NK-92 treated with Interleukin-12 subunit alpha and Interleukin-12 subunit beta, amount 100 ng/mL, for 24 hours (cell line): ENCODE measurements at places on chromosomes 6 and 20.

DNA sequence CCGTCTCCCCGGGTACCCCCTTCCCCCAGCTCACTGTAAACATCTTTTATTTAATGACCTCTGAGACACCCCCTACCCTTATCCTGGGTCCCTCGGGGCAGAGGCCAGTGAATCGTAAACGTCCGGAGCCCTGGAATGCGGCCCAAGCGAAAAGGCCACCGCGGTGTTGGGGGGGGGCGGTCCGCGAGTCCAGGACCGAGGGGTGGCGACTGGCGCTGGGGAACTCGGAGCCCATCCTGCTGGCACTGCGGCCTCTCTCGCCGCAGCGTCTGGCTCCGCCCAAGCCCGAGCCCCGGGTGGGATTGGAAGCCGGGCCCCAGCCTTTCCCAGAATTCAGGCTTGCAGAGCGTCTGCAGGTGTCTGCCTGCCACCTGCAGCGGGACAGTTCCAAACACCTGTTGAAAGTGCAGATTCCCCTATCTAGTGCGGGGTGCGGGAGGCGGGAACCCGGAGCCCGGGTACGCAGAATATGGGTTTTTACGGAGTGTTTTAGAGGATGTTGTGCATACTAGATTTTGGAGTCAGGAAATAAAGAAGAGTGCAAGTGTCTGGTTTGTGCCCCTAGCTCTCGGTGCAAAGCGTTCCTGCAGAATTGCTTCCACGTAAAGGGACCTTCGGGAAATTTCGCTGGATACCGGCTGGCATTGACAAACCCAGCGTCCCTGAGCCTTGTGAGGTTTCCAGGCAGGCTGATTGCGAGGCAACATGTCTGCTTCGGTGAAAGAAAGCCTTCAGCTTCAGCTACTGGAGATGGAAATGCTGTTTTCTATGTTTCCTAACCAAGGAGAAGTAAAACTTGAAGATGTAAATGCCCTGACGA is 800 bp downstream of the RWDD2A start:
- no peak for DNase-seq

- DNase-seq: no peak
Measured at GRCh38 chr6:148868901-148869300, 122.1 kb downstream of the UST start.

- DNase-seq: no peak
Measured at GRCh38 chr6:26230351-26230750, 134.6 kb upstream of the BTN3A2 start.

DNA sequence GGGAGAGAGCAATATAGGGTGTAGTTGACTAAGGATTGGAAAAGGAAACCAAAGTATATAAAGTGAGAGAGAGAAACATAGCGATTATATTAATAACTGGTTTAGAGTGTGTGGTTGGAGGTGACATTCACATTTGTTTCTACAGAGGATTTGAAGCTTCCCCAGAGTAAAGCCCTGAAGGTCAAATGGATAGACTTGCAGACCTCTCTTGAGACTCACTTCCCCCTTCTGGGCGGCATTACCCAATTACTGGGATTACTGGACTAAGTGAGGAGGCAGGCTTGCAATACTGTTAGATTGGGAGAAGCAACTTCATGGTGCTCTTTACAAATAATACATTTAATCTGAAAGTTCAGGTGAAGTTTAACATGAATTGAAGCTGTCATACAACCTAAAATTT is 10.7 kb downstream of the FIG4 start:
- DNase-seq: no peak

DNA sequence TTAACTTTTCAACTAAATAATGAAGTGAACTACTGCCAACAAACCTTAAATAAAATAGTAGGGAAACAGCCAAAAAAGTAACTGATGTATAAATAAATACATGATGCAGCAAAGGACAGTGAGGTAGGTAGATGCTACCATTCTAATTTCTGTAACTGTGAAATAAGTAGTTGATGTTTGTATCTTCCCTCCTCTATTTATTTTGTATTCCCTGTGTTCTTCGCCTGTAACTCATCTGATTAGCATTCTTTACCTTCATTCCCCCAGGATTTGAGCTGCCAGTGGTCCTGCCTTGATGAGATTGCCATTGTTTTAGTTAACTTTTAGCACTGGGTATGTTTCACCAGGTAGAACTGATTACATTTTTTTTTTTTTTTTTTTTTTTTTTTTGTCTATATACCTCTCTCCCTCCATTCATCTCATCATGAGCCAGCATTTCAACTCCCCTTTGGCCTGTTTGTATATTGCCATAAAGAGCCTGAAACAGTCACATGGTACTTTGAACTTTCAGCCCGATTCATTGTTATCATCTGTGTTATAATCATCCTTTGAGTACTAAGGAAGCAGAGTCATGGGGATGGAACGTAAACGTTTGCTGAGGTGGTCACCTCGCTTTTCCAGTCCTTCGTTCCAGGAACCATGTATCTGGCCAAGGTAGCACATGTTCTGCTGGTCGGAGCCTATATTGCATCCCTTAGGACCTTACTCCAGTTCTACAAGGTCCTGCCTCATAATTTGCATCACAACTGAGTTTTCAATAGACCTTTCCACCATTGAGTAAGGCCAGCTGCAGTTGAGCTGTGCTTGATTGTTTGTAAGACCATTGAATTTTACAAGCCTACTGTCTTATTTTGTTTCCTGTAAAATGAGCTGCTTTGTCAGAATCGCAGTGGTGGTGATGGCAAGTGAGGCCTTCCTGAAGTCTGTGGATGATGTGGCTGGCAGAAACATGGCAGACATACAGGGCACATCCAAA is 107.6 kb downstream of the JAG1 start:
- no peak for DNase-seq

DNA sequence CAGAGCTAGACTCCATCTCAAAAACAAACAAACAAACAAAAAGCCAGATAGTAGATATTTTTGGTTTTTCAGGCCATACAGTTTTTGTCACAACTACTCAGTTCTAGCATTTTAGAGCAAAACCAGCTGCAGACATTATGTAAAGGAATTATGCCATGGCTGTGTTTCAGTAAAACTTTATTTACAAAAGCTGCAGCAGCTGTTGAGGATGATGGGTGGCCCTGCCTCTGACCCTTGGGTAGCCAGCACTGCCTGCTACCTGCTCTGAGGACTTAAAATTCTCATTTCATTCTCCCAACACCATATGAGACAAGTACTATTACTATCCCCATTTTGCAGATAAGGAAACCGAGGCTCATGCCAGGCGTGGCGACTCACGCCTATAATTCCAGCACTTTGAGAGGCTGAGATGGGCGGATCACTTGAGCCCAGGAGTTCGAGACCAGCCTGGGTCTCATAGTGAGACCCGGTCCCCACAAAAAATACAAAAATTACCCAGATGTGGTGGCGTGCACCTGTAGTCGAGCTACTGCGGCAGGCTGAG is 56.3 kb downstream of the RIPOR3 start:
- DNase-seq: no peak

DNA sequence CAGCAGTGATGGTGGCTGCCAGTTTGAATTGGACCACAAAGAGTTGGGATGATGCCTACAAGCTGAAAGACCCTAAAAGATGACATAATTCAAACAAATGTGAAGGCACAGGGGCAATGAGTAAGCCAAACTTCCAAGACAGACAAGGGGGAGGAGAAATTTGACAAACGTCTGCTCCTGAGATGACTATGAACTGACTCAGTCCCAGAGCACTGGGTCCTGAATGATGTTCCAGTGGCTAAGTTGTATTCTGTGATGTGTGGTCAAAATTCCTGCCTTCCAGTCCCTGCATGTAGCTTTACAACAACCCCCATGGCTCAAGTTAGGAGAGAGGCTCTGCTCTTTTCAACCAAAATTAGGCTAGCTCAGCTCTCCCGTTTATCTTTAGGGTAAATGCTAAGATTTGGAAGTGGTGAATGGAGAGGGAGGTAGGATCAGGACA is 86.1 kb upstream of the SIRPA start:
- DNase-seq: no peak

- no peak for DNase-seq
Measured at GRCh38 chr20:15772826-15773225, 800.4 kb downstream of the KIF16B start.

GRCh38 chr6:43900560-43900915 is 130.5 kb downstream of the VEGFA start:
- no peak for DNase-seq

DNA sequence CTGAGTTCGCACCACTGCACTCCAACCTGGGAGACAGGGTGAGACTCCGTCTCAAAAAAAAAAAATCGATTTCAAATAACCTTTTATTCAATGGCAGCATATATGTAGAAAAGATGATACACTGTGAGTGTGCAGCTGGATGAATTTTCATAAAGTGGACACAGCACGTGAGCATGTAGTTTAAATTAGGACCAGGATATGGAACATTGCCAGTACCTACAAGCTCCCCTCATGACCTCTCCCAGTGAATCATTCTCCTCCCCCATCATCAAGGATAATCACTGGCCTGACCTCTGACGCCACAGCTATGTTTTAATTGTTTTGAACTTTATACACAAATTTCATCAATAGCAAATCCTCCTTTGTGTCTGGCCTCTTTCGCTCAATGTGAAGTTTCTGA is 53.8 kb upstream of the HDAC2 start:
- DNase-seq: no peak

DNA sequence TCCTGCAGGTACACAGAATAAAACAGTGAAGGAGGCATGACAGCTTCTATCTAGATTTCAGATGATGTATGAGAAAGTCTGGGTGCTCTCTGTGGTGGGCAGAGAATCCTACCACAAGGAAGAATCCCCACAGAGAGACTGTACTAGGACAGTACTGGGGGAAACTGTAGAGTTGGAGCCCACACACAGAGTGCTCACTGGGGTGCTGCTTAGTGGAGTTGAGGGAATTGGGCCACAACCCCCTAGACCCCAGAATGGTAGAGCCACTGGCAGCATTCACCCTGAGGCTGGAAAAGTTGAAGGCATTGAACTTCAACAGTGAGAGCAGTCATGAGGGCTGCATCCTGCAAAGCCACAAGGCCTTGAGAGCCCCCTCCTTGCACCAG is 62.2 kb upstream of the TNFRSF21 start:
- DNase-seq: no peak

DNA sequence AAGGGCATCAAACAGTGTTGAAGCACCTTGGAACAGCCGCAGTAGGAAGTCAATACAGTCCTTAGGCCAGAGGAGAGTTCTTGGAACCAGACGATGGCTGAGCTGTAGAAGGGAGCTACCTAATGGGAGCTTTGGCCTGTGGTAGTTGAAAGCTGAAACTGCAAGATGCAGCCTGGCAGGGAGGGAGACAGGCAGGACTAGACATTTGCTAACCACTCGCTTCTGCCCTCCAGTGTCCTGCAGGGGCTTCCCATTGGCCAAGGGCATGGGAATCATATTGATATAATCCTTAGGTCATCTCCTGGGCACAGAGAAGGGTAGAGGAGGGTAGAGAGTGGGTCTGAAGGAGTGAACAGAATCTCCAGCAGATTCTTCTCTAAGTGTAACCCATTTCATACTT is 60.4 kb downstream of the TPD52L1 start:
- DNase-seq: no peak

GRCh38 chr6:26029857-26030653 is 57.2 kb upstream of the HFE start:
- DNase-seq: no peak

- DNase-seq: no peak
Measured at GRCh38 chr6:25685896-25686295, 33.9 kb downstream of the SCGN start.

DNA sequence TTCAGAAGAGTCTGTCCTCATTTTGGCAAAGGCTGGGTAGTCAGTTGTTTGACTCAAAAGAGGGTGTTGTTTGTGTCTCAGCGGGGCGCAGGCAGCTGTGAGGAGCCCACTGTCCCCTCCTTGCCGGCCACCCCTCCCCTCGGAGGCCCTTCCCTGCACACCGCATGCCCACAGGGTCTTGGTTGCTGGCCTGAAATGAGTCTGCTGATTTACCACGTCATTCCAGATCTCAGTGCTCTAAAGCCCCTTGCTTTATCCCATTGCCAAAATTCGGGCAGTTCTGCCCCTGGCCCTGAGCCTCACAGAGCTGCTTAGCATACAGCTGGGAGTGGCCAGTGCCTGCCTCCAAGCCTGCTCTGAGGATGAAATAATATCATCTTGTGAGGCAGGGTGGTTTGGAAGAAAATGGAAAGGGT is 220.7 kb downstream of the UST start:
- DNase-seq: no peak

DNA sequence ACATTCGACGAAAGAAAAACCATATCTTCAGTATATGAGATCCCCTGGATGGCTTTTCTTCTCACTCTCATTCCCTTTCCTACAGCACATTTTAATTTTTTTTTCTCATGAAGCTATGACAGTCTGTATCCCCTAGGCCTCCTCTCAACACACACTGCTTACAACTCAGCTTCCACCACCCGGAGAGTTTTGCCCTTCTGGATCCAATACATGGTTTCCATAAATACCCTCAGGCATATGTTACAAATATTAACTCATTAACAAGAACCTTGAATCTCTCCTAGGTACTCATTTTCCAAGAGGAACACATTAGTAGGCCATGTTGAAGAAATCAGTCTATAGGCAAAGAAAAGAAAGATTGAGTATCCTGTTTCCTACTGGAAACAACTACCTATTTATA is 44.0 kb downstream of the PAK5 start:
- no peak for DNase-seq

DNA sequence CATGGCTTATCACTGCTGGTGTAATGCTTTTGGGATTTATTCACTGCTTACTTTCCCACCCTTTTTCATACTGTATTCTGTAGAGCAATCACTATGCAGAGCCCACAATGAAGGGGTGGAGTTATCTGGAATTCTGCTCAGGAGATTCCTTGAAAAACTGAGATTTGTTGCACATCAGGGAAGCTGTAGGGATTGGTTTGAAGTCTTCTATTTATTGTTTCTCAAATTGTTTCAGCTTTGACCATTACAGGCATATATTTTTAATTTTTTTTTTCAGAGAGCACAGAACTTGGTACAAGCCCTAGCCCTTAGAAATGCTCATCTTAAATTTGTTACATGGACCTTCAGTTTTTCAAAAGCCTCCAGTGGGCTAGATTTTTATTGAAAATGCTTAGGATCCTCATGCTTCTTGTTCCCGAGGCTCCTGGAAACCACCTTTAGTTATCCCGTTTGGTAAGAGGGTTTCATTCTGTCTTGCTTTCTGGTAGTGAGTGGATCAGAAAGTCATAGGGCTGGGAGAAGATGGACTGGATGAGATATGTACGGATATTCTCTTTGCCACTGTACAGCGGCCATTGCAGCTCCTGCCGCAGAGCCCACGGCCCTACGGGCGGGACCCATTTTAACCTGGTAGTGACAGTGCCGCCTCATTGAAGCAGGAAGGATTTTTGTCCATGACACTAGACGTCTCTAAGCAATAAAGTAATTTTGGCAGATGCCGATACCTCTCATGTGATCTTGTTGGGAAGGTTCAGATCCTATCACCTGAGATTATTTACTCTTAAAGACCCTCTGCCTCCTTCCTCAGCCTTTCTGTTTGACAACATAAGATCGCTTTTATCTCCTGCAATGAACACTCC is 45.3 kb upstream of the ZNF184 start:
- no peak for DNase-seq

DNA sequence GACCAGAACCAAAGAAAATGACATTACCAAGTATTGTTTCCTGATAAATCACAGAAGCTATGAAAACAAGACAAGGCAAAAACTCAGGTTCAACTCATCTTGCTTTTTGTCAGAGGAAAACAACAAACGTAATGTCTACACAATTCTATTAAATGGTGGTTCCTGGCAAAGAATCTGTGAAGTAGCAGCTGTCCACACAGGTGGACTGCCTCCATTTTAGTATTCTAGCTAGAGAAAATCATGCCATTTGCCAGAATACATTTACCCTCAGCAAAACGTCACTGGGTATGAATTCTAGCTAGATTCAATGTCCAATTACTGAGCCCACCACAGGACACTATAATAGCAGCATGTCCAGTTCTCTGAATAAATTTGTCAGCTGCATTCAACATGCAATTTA is 125.4 kb downstream of the ADGRB3 start:
- no peak for DNase-seq

- DNase-seq: no peak
Measured at GRCh38 chr20:14921513-14921912, 584.1 kb upstream of the FLRT3 start.
